ENCODE measurements at places on chromosomes 12 and 14.

GRCh38 chr14:70096866-70097265 is 91.9 kb downstream of the SLC8A3 start:
- DNase-seq, result no peak

DNA sequence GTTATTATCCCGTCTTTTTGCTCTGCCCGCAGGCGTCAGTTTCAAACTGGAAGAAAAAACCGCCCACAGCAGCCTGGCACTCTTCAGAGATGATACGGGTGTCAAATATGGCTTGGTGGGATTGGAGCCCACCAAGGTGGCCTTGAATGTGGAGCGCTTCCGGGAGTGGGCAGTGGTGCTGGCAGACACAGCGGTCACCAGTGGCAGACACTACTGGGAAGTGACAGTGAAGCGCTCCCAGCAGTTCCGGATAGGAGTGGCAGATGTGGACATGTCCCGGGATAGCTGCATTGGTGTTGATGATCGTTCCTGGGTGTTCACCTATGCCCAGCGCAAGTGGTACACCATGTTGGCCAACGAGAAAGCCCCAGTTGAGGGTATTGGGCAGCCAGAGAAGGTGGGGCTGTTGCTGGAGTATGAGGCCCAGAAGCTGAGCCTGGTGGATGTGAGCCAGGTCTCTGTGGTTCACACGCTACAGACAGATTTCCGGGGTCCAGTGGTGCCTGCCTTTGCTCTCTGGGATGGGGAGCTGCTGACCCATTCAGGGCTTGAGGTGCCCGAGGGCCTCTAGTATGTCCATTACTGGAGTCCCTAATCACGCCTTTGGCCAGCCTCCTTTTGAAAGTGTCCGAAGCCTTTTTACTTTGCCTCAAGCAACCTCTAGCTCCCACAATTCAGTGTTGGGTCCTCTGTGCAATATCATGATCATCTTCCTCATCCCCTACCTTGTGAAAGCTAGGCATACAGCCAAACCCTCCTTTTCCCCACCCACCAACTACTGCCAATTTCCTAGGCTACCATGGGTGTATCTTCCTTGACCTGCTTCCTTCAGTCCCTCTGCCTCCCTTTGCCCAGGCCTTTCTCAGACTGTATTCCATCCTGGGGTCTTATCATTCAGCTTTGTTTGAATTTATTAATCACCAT is 891 bp downstream of the SPRYD4 start:
- DNase-seq, result no peak

GRCh38 chr12:6928022-6928702 is 403 bp downstream of the ATN1 start:
- DNase-seq, result no peak

DNA sequence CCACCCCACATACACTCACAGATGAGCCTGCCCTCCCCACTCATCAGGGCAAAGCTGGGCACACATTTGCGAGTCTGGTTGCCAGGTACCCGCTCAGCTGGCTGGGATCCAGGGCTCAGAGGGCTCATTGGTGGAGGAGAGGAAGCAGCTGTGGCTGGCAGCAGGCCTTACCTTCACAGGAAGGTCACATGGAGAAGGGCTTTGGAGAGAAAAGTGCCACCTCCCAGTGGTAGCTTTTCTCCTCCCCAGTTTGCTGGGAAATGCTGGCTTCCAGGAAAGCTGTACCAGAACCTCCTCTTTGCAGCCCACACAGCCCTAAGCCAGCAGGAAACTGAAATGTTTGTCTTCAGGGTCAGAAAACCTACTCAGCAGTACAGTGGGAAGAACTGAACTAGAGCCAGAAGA is 55.6 kb downstream of the LGMN start:
- no peak for DNase-seq

DNA sequence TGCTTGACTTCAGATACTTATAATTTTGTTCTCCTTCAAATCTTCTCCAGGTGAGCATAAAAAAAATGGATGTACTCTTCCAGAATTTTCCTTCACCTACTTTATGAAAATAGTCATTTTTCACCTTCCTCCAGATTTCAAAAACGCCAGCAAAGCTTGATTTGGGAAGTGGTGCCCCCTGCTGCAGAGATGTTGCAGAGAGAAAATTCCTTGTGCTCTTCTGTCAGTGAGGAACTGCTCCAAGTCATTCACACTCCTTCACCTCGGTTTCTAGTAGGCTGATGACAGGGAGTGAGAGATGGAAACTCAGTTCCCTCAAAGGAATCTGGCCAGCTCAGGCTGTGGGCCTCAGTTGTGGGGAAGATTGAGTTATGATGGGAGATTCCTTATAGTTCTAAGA is 24.2 kb upstream of the RNASE3 start:
- DNase-seq, result no peak

- DNase-seq, result no peak
Measured at GRCh38 chr12:42086031-42086430, 58.6 kb downstream of the GXYLT1 start.

GRCh38 chr14:50608302-50608851 is 48.4 kb downstream of the ATL1 start:
- no peak for DNase-seq

- no peak for DNase-seq
Measured at GRCh38 chr12:17853054-17853453, 236.9 kb downstream of the RERGL start.

- DNase-seq, result no peak
Measured at GRCh38 chr12:52850681-52851080, 1.9 kb upstream of the KRT78 start.

DNA sequence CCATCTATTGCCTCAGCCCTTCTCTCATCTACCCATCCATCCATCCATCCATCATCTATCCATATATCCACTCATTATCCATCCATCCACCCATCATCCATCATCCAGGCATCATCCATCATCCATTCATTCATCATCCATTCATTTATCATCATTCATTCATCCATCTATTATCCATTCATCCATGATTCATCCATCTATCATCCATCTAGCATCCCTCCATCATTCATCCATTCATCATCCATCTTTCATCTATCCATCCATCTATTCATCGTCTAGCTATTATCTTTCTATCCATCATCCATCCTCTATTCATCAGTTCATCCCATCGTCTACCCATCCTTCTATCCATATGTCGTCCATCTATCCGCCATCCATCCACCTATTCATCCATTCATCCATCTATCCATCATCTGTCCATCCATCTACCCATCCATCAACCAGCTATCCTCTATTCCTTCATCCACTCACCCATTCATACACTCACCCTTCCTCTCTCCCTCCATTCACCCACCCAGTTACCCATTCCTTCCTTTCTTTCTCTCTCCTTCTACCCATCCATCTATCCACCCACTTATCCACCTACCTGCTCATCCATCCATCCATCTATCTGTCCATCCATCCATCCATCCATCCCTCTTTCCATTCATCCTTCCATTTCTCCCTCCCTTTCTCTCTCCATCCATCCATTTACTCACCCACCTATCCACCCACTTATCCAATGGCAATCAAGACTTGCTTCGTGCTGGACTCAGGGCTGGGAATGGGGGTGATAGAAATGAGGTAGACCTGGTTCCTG is 59.3 kb downstream of the KIF26A start:
- no peak for DNase-seq

- no peak for DNase-seq
Measured at GRCh38 chr12:25051171-25051570, 102.3 kb upstream of the BCAT1 start.

GRCh38 chr14:62897771-62898170 is 147.5 kb downstream of the KCNH5 start:
- no peak for DNase-seq

GRCh38 chr14:100593751-100594624 is 6.8 kb upstream of the BEGAIN start:
- DNase-seq, result no peak

DNA sequence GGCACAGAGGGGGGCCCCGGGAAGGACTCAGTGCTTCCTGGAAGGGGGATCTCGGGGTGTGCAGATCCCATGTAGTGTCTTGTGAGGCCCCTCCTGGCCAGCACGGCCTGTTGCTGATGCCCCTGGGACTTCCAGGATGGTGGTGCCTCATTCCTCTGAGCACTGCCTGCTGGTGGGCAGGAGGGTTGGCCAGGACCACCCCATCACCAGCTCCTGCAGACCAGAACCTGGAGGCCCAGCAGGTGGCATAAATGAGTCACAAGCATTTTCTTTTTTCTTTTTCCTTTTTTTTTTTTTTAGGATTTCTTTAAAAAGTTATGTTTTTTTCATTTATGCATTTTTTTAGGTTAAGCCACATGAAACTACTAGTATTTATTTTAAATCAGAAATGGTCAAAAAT is 8.0 kb downstream of the MMP17 start:
- DNase-seq, result no peak

DNA sequence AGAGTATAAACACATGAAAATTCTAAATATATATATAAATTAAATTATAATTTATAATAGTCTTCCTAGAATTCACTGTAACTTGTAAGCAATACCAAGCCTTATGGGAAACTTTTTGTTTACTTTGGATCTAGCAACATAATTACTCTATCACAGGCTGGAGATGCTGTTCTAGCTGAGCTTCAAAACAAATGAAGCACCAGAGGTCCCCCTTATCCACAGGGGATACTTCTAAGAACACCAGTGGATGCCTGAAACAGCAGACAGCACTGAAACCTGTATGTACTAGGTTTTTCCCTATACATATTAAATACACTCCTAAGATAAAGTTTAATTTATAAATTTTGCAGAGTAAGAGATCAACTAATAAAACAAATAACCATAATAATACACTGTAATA is 96.6 kb downstream of the CDK17 start:
- no peak for DNase-seq

DNA sequence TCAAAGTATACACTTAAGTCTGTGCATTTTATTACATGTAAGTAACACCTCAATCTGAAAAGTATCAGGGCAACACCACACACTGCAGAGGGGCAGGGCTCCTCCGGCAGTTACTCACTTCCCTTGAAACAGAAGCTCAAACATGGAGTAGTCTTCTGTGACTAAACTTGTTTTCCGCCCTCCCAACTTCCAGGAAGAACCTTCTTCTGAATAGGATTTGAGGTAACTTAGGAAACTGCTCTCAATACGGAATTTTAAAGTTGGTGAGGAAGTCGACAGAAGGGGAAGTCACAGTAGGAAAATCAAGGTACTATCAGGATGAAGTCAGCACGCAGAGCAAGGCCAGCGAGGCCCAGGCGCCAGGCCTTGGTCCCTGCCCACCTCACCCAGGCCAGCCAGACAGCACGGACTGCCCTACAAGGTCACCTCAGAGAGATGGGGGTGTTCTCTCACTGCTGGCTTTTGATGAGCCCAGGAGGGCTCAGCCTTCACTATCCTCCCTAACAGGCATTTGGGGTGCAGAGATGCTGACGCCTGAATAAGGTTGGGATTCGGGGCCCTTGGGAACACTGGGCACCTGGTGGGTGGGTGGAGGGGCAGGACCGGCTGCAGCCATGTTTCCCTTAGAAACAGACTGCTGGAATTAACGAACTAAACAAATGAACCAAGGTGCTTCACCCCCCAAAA is 5.8 kb downstream of the ANKRD9 start:
- DNase-seq, result no peak

- DNase-seq, result peak; percentile 50
Measured at GRCh38 chr12:13196130-13196921, at the start of gene EMP1. EMP1 (plus strand) TSS chr12:13196726; CDS start chr12:13211511, 14,785 bp downstream.
